ENCODE measurements at places on chromosomes 12 and 14.
A peak's percentile ranks its signal among the peaks of the same experiment; 100 is the strongest.

DNA sequence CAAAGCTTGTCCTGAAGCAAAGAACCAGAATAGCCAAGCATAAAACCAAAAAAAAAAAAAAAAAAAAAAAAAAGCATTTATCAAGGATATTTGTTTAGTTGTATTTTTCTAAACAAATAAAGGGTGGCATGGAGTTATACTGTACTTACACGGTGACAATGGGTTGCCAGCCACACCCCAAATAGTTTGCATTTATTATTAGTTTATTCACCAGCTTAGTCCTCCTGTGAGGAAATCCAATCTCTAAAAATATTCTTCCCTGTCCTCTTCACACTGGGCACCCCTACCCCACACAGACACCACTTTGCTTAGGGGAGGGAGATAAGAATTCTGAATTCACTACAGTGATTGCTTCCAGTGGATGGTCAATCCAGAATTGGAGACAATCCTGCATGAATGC, 18.9 kb downstream of the PLEKHG7 start:
- no peak for DNase-seq

GRCh38 chr12:54038284-54038870, 5.5 kb downstream of the HOXC5 start:
- DNase-seq: no peak

DNA sequence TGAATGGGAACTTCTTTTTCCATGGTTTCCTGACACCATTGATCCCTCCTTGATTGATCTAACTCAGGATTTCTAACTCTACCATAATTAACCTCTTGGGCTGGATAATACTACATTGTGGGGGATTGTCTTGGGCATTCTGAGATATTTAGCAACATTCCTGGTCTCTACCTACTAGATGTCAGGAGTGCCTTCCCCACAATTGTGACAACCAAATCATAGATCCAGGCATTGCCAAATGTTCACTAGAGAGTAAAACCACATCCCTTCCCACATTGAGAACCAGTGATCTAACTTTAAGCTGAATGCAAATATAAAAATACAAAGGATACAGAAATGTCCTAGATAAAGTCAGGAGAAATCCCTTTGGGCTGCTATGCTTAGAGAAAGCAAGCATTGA, 36.9 kb upstream of the CCDC198 start:
- no peak for DNase-seq

- no peak for DNase-seq
Observed at GRCh38 chr12:1799882-1800400, 20.4 kb upstream of the LRTM2 start.

- no peak for DNase-seq
Observed at GRCh38 chr12:7012024-7012607, 6.2 kb downstream of the LPCAT3 start.

DNA sequence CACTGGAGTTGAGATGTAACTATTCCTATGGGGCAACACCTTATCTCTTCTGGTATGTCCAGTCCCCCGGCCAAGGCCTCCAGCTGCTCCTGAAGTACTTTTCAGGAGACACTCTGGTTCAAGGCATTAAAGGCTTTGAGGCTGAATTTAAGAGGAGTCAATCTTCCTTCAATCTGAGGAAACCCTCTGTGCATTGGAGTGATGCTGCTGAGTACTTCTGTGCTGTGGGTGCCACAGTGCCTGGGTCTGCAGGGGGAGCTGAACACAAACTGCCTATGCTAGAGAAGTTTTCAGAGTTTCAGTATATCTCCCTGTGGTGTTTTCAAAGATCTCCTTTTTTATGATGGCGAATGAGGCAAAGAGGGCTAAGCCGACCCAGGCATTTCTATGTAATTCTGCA, 179.2 kb upstream of the OR4E1 start:
- no peak for DNase-seq

DNA sequence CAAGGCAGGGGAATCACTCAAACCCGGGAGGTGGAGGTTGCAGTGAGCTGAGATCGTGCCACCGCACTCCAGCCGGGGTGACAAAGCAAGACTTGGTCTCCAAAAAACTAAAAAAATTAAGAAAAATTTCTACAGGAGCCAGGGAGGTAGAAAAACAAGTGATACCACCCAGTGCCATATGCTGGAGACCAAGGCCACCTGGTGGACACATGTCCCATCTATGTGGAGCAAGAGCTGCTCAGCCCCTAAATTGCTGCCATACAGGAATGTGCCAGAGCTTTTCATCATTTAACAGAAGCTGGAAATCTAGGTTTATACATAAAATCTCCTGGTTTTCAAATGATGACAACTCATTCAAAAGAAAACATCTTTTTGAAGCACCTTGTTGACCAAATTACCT, 61.4 kb upstream of the ELK3 start:
- DNase-seq: no peak

DNA sequence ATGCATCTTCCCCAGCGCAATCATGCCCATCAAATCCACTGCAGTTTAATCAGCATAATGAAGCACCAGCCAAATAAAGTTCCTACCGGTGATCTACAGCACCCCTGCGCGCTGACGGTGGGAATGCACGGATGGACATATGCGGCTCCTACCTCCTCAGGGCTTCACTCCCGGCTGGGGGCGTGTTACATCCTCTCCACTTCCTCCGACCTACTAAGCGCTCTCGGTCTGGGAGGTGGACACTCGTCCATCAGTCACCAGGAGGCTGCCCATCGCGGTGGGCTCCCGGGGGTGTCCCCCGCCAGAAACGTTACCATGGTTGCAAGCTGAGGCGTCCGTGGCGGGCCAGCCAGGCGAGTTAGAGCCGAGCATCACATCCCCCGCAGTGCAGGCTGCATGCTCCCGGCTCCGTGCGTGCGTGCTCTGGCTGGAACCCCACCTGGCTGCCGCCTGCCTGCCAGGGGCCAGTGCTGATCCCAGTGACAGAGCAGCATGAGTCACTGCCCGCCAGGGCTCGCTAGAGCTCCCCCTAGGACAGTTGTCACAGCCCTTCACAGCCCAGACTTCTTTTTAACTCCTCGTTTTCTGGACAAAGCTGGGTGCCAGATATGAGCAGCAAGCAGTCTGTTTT, 73.0 kb downstream of the CIT start:
- peak; percentile 69 for DNase-seq

DNA sequence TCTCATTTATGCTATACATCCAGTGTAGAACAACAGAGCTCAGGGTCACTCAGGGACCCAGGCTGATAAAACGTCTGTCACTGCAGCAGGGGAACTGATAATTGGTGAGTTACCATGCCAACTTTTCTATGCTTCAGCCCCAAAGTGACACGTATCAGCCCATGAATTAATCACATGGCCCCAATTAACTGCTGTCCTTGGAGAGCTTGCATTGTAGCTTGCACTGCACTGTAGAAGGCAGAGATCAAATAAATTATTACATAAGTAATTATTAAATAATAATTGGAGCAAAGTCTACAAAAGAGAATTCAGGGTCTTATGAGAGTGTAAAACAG, 144.6 kb downstream of the SUDS3 start:
- no peak for DNase-seq

DNA sequence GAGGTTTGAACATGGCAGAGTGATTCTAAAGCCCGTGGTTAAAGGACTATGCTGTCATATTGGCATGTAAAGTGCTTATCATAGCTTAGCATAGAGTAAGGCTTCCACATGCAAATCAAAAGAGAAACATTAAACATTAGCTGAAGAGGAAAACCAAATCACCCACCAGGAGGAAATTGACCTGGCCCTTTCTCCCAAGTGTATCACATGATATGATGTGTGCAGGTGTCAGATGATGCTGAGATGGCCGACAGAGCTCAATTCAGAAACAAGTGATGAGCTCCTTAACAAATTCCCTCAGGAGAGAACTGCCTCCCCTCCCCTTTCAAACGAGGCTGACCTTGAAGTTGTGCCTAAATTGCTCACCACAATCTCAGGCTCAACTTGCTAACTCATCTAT, 217.1 kb upstream of the BTG1 start:
- no peak for DNase-seq

DNA sequence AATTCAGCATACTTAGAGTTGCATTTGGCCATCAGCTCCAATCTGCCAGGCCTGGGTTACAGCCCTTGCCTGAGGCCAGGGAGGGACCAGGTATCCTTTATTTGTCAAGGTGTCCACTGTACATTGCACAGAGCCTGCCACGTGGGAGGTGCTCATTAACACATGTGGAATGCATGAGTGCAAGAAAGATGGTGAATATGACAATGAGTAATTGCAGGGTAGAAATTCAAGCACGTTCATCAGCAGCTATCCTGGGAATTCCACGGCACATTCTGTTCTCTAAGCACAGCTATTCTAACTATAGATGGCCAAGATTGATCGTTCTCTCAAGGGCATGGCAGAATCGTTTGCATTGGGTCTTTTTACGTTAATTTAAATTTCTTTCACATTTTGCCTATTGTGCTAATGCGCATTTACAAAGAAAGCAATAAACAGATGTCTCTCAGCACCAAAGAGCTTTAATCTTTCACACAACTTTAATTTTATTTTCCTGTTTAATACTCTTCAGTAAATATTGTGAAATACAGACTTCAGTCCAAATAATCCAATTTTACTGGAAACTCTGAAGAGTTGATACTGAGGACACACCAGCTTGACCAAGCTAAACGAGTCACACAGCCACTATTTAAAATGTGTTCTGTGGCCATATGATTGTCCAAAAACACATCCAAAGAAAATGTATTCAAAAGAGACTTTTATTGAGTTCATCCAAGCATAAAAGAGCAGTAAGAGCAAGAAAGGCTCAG, 1025.7 kb upstream of the TMEM132C start:
- no peak for DNase-seq

DNA sequence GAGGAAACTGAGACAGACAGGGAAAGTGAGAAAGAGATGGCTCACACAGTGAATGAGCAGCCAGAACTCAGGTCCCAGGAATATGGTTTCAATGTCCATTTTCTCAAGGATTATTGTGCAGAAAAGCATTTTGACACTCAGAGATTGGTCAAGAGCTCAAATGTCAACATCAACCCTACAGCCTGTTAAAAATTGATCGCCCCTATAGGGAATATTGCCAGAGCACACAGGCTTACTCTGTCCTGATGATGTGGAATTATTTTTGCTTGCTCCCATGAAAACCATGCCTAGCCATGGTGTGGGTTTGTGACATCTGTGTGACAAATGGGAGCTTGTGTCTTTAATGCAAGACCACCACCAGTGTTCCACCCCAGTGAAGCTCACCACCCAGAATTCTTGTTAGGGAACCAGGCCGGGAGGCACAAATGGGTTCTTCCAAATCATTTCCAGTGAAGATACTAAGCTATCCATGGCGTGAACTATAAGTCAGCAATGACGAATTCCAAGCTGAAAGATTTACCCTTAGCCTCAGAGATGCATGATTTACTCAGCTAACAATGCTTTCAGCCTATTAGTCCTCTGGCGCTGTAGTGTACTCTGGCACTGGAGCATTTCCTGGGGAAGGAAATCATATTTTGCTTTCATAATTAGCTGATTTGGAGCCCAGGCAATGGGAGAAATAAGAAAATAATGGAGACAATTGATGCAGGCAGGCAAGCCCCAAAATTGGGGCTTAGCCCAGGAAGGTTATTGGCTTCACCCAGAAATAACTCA, 1188.2 kb upstream of the TMEM132C start:
- no peak for DNase-seq

DNA sequence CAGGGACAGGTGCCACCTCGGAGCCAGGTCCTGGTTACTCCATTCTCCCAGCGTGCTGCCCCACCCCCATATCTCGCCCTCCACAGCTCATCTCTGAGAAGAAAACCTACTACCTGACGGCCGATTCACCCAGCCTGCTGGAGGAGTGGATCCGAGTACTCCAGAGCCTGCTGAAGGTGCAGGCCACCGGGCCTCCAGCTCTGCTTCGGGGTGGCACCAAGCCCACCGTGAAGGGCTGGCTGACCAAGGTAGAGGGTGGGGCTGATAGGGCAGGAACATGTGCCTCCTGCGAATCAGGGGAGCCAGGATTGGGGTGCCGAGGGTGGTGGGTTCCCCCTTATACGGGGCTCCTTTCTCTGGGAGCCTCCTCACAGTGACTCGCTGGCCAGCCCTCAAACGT, 25.9 kb downstream of the PIGH start:
- no peak for DNase-seq

DNA sequence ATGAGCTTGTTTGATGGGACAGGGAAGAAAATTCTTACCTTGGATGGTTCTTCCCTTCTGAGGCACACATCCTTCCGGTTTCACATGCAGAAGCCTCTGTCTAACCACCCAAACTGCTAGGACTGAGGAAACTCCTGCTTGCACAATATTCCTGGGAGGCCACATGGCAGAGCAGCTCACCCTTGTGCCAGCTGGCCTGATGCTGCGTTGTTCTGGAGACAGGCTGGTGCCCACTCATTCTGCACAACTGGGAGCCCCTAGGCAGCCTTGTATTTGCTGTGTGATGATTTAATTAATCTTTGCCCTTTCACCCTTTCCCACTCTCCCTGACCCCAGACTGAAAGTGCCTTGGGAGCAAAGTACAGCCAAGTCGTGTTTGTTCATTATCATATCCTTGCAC, 130.8 kb downstream of the RTN1 start:
- no peak for DNase-seq

GRCh38 chr12:132302466-132303358, 26.7 kb downstream of the GALNT9 start:
- DNase-seq: no peak

DNA sequence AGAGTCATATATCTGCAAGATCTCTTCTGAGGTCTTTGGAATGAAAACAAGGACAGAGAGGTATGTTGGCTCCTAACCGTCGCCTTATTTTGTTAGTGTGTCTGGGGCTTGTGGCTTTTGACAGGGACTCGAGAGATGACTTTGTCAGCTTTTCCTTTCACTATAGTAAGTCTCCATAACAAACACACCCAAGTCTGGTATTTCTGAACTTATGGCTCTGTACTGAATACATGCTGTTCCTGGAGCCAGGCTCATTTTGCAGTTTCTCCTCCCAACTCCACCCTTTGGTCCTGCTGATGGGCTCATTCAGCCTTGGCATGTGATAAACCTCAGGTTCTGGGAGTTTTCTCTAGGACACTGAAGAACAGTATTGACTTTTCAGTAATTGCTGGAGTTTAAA, 27.7 kb upstream of the TMED10 start:
- DNase-seq: no peak

- peak; percentile 85 for DNase-seq
Observed at GRCh38 chr12:117874842-117875434, 93.9 kb downstream of the KSR2 start.

GRCh38 chr12:82952946-82953345, 266.2 kb downstream of the TMTC2 start:
- DNase-seq: no peak

GRCh38 chr12:76348079-76348901, at the start of gene BBS10:
TSS of gene BBS10 (minus strand) at chr12:76348415. CDS start at chr12:76348358, 57 bp downstream.
- DNase-seq: peak; percentile 93

GRCh38 chr14:24087004-24087403, 7.1 kb upstream of the PCK2 start:
- no peak for DNase-seq

DNA sequence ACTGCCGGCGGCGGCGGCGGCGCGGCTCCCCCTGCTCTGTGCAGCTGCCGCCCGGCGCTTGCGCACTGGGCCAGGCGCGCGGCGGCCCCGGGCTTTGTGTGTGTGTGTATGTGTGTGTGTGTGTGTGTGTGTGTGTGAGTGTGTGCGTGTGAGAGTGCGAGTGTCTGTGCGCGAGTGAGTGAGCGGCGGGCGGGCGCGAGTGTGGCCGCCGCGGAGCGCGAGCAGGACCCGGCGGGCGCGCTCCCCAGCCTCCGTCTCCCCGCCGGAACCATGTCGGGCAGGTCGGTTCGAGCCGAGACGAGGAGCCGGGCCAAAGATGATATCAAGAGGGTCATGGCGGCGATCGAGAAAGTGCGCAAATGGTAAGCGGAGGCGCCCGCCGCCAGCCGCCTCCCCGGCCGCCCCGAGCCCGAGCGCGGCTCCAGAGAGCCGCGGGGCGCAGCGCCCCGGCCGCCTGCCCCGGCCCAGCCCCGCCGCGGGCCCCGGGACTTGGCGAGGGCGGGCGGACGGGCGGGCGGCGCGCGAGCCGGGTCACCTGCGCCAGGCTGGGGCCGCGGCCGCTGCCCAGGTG, at the start of gene BCL7A:
Gene BCL7A (plus strand): TSS at position 63 of the 571 bp plus-strand sequence. CDS start 208 bp downstream, at position 271.
- DNase-seq: peak; percentile 80
